ENCODE measurements at places on chromosomes 12 and 14.
A peak's percentile ranks its signal among the peaks of the same experiment; 100 is the strongest.

DNA sequence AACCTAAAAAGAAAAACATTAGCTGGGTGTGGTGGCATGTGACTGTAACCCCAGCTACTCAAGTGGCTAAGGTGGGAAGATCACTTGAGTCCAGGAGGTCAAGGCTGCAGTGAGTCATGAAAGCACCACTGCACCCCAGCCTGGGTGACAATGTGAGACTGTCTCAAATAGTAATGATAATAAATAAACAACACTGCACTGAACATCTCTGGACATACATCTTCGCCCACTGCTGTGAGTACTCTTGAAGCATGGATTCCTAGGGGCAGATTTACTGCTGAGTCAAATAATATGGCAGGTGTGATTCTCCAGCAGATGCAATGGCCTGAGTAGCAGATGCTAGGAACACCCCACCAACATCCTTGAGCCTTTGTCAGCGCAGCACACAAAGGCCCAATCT is 23.6 kb downstream of the ABCB9 start:
- DNase-seq, result peak; percentile 21

DNA sequence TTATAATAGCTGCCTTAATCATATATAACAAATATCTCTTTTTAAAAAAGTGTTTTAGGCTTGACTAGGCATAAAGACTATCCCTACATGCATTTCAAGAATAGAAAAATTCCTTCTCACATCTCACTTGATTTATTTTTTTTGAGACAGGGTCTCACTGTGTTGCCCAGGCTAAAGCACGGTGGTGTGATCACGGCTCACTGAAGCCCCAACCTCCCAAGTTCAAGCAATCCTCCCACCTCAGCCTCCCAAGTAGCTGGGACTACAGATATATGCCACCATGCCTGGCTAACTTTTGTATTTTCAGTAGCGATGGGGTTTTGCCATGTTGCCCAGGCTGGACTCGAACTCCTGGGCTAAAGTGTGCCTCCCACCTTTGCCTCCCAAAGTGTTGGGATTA is 59.4 kb downstream of the WDHD1 start:
- no peak for DNase-seq

DNA sequence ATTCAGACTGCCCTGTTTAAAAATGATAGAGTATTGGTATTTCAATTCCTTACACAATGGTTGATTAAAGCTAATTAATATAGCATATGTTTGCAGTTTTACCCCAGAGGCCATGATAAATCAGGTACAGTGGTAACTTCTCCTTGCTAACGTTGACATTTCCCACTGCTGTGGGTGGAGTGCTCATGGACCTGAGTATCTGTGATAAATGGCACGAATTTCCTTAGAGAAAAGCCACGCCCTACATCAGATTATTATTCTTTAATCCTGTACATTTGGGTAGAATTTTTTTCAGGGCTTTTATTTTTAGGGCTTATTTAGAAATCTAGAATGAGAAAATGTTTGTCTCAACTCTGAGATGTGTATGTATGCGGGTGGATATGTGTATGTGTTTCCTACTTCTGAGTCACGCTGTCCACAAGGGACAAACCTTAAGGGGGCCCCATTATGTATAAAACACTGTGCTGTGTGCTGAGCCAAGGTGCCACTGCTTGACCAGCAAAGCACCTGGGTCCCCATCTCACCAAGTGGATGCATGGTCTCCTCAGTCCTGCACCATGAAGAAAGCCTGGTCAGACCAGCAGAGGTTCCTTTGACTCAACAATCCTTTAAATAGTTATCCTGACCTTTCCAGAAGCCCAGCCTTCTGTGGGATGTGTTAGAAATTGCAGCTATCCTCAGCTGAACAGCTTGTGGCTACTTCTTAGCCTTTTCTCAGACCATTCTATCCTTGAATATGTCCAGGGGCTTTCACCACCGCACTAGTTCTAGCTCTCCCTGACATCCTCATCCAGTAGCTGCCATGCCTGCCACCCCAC is 57.9 kb upstream of the STK38L start:
- no peak for DNase-seq

GRCh38 chr14:100237735-100238418 is 1.1 kb upstream of the YY1 start:
- peak; percentile 71 for DNase-seq

- no peak for DNase-seq
These were observed 124.3 kb downstream of the FOXN3 start for GRCh38 chr14:89292579-89293313.

DNA sequence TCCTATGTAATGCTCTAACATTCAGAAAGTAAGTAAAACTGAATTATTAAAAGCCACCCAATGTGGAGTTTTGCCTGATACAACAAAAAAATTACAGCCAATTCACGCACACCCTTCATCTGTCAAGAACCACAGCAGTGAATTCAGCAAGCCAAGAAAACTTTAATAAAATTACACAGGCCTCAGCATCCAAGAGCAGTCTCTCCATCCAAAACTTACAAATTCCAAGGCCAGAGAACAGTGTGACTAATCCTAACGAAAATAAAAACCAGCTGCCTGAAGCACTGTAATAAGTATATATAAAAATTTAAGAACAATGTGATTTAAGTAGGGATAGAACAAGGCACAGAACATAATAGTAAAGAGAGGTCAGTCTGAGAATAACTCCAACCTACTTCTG is 54.2 kb downstream of the SIX6 start:
- no peak for DNase-seq

- DNase-seq, result no peak
These were observed 1139.9 kb upstream of the FLRT2 start for GRCh38 chr14:84390010-84390409.

Measured in erythroblast (primary cell).